ENCODE measurements at places on chromosomes 6 and 20. TPM values are rescaled to one million over a fixed set of nuclear protein-coding genes. Genes with fewer than 3 reads are reported as not detected.
A peak's percentile ranks its signal among the peaks of the same experiment; 100 is the strongest.

The TCP11 gene
- total RNA-seq: not detected

- DNase-seq: no peak
Measured at GRCh38 chr6:86707545-86708120, 229.7 kb upstream of the HTR1E start.

DNA sequence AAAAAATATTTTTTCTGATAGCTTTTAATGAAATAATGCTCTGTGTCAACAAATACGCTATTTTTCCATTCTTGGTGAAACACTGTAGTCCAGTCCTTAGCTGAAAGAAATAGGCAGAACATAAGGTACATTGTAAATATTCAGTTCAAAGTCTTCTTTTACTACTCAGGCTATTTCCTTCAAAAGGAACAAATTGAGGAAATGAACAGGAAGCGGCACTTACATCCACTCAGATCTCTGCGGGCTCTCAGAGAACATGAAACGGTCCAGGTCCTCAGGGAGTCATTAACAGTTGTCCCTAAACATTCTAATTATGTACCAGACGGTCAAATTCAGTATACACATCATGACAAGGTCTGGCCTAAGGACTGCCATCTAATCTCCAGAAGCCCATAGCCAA lies 212.6 kb downstream of the KIF16B start:
- no peak for DNase-seq

- no peak for DNase-seq
Measured at GRCh38 chr20:50101281-50101680, 11.7 kb downstream of the UBE2V1 start.

DNA sequence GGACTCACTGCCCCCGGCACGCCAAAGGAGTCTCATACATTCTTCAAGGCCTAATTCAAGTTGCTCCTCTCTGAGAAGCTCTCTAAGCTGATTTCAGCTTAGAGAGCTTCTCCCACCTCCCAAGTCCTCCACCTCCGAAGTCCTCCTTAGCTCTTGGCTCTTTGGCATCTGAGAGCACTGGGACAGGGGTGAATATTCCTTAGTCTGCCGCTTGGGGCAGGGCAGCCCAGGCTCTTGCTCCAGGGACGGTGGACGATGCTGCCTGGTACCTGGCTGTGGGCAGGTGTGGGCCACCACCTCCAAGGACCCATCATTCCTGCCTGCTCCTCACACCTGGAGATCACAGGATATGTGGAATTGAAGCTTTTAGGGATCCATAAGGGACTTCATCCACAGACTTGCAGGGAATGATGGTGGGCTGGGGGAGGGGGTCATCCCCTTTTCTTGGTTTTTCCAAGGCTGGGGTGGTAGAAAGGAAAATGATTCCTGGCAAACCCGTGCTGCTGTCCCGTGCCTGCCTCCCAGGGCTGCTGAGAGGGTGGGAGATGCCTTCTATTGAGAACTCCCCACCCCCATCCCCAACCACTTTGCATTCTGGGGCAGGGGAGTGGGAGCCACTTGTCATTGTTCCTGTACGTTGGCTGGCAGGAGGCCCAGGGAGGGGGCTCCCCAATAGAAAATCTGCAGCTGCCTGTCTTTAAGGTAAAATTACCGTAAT lies 57.4 kb downstream of the ARHGAP40 start:
- DNase-seq: peak; percentile 76

- DNase-seq: no peak
Measured at GRCh38 chr6:11714116-11714797, 64.3 kb downstream of the ADTRP start.

GRCh38 chr6:49855221-49855620 lies 11.1 kb downstream of the CRISP1 start:
- no peak for DNase-seq

DNA sequence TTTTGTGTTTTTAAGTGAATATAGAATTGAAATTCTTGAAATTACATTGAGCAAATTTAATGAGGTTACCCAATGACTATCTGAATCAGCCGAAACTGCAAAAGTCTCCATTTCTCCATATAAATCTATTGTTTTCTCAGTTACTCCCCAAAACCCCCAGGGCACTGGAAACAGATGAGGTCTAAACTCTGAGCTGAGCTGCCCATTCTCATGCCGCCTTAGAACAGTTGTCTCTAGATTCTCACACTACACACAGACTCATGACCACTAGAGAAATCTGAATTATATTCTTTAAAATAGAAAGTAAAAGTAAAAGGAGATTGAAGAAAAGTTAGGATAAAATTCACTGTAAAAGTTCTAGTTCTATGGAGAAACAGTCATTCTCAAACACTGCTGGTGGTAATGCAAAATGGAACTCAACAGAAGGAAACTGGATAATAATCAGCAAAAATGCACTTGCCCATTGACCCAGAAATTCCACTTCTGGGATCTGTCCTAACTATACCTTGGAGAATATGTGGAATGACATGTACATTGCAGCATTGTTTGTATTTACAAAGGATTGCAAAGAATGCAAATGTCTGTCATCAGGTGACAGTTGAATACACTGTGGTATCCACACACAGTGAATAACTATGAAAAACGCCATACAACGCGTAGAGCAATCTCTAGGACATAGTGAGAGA lies 125.5 kb downstream of the IPCEF1 start:
- no peak for DNase-seq

All from WTC11 (cell line).